NCI-H1048 (cell line): ENCODE measurements at places on chromosomes 4 and X.

- no peak for DNase-seq
Measured at GRCh38 chr4:81389720-81390119, 82.0 kb downstream of the RASGEF1B start.

GRCh38 chr4:152399246-152399645 is 136.6 kb downstream of the FBXW7 start:
- DNase-seq: no peak

- no peak for DNase-seq
Measured at GRCh38 chr4:157300701-157301100, 80.2 kb downstream of the GRIA2 start.

- DNase-seq: no peak
Measured at GRCh38 chr4:183729430-183730328, 70.6 kb downstream of the TRAPPC11 start.

DNA sequence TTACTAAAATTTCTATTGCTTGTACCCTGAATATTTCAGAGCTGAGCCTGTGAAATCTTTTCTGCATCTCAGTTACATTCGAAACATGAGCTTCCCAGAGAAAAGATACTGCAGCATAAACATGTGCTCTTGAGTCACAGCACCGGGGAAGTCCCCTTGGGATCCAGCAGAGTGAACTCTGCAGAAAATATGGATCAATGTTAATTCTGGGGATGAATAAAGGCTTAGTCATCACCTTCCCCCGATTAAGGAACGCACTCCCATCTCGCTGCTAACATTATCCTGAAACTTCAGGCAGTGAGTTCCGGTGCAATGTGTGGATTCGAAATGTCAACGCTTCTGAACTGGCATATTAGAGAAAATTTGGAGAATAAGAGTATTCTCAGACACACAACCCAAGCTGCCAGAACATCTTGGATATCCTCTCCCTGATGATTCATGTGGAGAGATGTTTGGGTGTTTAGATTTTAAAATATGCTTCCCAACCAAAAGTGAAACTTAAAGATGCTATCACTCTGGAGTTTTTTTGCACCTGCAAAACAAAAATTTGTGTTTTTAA is 90.8 kb downstream of the IRF2 start:
- DNase-seq: no peak

DNA sequence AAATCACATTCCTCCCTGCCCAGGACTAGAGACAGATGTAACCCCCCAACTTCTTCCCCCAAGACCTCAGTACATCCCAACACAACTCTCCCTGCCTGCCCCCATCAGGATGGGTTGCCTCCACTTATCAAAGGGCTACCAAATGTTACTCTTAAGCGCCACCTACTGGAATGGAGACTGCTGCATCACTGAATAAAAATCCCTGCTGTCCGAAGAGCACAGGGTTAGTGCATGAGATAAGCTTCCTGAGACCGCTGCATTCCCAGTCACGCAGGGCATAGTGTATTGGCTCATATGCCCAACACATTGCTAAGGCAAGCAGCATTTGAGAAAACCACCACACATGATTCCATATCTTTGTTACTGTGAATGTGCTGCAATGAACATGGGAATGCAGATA is 544.5 kb downstream of the PPP4R3C start:
- no peak for DNase-seq

DNA sequence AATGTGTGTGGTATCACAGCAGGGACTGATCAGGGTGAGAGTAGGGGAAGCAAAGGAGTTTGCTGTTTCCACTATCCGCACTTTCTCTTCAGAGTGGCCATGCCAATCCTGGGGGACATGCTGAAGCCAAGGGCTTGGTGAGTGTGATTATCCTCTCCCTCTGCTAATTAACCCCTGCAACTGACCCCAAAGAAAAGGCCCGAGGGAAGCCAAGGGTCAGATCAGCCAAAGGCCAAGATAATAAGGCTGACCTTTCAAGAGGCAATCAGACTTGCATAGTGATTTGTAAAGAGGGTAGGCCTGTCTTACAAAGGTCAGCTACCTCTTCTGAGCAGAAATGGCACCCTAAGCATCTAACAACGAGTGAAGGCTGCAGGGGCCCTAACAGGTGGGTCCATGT is 420.5 kb upstream of the CPEB2 start:
- no peak for DNase-seq

- DNase-seq: no peak
Measured at GRCh38 chr4:48862661-48863060, 31.8 kb downstream of the OCIAD1 start.
